D721Med (cell line): ENCODE measurements at places on chromosomes 4 and X.
A peak's percentile ranks its signal among the peaks of the same experiment; 100 is the strongest.

DNA sequence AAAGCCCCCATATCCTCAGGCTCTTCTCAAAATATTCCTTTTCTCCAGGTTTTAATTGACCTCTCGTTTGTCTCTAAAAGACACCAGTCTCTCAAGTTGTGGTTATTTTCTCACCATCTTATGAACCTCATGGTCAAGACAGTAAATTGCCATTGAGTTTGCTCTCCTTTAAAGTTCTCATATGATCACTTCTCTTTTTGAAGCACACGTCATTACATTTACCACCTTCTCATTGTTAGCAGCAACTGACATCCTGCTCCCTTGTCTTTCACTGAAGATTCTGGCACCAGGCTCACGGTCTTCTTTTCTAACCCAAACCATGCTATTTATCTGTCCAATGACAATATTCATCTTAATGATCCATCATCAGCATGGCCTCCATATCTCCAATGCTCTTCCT, 324.2 kb downstream of the TMA16 start:
- DNase-seq = no peak

- DNase-seq = no peak
These were observed 83.1 kb upstream of the DDX3X start for GRCh38 chrX:41250867-41251266.

DNA sequence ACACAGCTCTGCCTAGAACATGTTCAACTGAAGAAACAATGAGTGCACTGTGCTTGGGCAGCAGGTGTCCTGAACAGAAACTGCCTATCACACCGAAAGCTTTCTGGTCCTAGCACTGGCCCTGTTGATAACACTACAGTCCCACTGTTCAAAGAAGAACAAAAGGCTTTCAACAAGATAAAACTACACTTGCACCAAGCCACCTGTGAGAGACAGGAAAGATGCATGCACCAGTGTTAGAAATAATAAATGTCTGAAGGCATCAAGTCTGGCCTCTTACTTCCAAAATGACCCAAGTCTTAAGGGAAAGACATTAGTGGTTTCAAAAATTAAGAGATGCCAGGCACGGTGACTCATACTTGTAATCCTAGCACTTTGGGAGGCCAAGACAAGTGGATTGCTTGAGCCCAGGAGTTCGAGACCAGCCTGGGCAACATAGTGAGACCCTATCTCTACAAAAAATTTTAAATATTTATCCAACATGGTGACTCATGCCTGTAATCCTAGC, 68.7 kb downstream of the APBB2 start:
- no peak for DNase-seq

GRCh38 chr4:7803992-7804755, 135.5 kb downstream of the AFAP1 start:
- peak; percentile 74 for DNase-seq

GRCh38 chr4:152935143-152935542, 980 bp upstream of the FHDC1 start:
- no peak for DNase-seq

DNA sequence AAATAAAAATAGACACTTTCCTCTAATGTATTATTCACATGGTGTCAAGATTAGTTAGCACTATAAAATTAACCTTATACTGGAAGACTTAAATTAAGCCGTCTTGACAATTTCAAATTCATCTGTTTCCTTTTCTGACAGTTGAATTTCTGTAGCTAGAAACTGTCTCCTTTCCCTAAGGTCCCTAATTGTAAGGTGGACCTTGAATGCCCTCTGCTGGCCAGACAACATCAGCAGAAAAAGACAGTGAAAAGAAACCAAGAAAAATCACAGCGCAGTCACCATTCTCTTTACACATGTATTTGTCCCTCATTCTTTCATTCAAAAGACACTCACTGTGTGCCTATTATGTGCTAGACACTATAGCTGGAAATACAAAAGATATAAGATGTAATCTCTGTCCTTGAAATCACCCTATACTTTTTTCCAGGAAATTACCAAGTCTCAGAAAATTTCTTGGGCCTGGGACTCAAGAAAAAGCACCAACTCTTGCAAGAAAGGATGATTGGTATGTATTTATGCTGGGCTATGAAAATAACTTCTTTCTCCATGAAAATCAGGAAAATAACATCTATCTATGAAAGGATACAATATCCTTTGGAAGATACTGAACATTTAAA, 32.7 kb upstream of the AMBN start:
- peak; percentile 35 for DNase-seq

GRCh38 chr4:161252520-161253141, 911.2 kb downstream of the FSTL5 start:
- DNase-seq = no peak

DNA sequence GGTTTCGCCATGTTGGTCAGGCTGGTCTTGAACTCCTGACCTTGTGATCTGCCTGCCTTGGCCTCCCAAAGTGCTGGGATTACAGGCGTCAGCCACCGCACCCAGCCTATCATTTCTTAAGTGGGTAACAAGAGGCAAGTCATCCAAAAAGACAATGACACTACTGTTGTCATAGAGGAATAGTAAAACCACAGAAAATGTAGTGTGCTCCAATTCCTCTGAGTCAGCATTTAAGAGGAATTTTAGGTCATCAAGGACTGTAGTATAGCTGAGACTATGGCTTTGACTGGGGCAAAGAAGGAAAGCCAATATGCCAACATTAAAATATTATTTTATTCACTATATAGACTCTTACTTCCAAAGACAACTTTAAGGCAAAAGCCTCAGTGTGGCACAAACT, 48.4 kb downstream of the ATP8A1 start:
- no peak for DNase-seq

GRCh38 chr4:25884031-25884782, 21.4 kb upstream of the SEL1L3 start:
- no peak for DNase-seq

- no peak for DNase-seq
These were observed 999 bp upstream of the CTBP1 start for GRCh38 chr4:1249731-1250526.

DNA sequence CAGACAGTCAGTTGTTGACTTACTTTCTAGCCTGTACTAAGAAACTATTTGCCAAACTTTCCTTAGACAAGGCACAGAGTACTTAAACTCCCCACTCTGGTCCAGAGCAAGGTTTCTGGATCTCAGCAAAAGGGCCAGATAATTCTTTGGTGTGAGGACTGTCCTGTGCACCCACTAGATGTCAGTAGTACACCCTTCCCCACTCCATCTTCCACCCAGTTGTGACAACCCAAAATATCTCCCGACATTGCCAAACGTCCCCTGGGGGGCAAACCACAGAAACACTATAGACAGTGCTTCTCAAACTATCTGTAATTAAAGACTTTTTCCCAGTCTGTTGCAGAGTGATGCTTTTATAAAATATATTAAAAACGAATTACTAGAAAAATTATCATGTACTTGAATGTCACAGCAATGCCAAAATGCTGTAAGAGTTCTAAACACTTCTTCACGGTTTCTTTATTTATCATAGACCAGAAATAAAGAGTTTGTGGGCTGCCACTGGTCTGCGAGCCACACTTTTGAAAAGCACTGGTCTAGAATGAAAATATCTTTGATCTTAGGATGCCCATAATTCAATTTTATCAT, 203.5 kb downstream of the PRDM5 start:
- DNase-seq = no peak

DNA sequence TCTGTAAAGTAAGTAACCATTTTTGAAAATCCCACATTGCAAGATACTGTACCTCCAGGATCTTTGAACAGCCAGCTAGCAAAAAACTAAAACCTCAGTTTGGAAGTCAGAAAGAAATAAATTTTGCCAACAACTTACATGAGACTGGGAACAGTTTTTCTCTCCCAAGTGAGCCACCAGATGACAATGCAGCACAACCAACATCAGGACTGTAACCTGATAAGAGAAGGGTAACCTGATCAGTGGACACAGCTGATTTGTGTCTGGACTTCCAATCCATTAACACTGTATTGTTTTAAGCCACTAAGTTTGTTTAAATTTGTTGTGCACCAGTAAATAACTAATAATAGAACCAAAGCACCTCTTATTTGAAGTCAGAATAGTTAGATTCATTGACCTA, 923.3 kb downstream of the FAT4 start:
- DNase-seq = no peak
